ENCODE measurements at places on chromosomes 7 and 10.
A peak's percentile ranks its signal among the peaks of the same experiment; 100 is the strongest.

- no peak for DNase-seq
Observed at GRCh38 chr10:63940277-63940922, 419.2 kb downstream of the REEP3 start.

GRCh38 chr10:133094286-133094685 is 6.6 kb downstream of the ADGRA1 start:
- no peak for DNase-seq

DNA sequence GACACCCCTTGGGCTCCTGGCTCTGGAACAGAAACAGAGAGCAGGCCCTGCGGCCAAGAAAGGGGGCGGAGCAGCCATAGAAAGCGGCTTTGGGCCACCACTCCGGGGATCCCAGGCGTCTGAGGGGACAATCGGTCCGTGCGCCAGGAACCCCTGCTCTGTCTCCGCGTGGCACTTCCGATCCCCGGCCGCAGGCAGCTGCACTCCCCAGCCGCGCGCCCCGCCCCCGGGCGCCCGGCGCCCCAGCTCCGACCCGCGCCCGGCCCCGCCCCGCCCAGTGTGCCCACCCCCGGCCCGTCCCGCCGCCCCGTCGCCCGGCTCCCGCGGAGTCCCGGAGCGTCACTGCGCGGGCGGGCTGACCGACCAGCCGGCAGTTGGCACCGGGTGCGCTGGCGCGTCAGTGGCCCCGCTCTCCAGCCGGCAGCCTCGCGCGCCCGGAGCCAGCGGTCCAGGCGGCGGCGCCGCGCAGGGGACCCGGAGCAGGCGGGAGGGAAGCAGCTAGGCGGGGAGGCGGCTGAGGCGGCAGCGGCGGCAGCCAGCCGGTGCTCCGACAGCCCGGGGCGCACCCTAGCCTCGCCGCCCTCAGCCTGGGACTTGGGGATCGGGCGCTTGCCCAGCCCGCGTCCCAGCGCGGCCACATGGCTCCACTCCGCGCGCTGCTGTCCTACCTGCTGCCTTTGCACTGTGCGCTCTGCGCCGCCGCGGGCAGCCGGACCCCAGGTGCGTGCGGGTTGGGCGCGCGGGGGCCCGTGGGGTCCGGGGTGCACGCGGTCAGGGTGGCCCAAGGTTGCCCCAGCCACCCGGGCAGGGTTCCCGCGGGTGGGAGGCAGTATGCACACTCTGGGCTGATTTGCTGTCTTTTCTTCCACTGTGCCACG is at the start of gene ADAMTS14:
Gene ADAMTS14 (plus strand): TSS at position 342 of the 878 bp plus-strand sequence. CDS start 297 bp downstream, at position 639.
- peak; percentile 42 for DNase-seq

DNA sequence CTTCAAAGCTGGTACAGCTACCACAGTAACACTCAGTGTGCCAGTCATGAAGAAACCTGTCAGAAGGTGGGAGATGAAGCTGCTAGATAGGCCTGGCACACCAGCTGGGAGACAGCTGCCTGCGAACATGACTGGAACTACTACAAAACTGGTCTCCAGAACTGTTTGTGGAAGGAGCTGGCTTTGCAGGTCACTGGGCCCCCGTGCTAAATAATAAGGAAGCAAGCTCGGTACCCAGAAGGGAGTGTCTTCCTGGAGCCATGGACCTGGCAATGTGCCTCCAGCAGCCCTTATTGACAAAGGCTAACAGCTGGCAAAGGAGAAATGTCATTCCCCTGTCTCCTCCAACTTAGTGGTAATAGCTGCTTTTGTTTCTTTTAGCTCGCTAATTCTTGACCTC is 1217.6 kb upstream of the LRRN3 start:
- no peak for DNase-seq

- DNase-seq, result no peak
Observed at GRCh38 chr7:83987764-83988163, 206.8 kb downstream of the SEMA3A start.

DNA sequence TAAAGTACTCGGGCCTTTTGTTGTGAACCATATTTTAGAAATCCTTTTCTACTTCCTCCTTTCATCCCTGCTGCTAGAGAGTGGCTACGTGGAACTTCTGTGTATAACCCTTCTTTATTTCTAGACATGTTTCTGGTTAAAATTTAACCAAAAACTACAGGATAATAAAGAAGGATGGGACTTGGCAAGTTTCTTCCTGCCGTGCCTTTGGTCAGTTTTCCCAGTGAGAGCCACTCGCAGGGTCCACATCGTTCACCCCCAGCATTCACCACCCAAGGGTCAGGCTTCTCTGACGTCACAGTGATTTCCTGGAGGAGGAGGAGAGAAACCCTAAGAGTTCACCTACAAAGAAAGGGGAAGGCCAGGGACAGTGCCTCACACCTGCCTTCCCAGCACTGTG is 45.4 kb downstream of the NKX6-2 start:
- DNase-seq, result no peak

GRCh38 chr7:20417260-20417659 is 86.6 kb downstream of the ITGB8 start:
- peak; percentile 89 for DNase-seq

DNA sequence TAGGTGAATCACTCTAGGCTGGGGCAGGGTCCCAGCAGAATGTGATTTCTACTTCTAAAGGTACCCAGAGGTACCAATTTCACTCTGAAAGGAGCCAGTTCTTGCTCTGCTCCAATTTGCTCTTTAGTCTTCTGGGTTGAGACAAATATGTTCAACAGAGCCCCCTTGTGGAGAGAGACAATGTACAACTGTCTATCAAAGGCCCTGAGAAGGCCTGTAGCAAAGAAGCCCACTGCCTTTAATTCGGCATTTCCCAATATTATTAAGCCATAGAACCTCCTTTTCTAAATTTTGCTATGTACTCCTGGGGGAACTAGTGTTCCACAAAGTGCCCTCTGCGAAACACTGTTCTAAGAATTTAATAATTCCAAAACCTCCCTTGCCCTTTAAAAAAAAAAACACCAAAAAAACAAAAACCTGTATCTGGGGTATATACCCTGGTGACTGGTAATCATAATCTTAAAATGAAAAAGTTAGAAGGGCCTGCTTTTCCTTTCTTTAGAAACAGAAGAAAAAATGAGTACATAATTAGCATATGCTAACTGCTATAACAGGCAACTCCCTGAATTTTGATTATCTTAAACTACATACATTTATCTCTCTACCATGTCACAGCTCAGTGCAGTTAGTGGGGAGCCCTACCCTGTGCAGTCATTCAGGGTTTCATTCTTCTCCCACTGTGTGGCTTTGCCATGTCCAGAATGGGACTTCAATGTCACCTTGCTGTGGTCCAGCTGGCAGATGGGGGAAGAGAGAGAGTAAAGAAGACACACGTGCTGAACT is 160.9 kb upstream of the BMPER start:
- DNase-seq, result peak; percentile 61

- DNase-seq, result no peak
Observed at GRCh38 chr7:150978126-150978789, at the start of gene KCNH2. Gene KCNH2, minus strand, starts transcription at chr7:150978321. Its CDS starts 408 bp downstream, at chr7:150977913.

GRCh38 chr10:104664205-104664604 is 23.1 kb downstream of the SORCS3 start:
- DNase-seq, result no peak
